ENCODE measurements at places on chromosomes 6 and 20.

GRCh38 chr6:151379933-151380847 is 11.2 kb downstream of the ZBTB2 start:
- no peak for DNase-seq

GRCh38 chr6:123594776-123595175 is 42.0 kb downstream of the TRDN start:
- no peak for DNase-seq

DNA sequence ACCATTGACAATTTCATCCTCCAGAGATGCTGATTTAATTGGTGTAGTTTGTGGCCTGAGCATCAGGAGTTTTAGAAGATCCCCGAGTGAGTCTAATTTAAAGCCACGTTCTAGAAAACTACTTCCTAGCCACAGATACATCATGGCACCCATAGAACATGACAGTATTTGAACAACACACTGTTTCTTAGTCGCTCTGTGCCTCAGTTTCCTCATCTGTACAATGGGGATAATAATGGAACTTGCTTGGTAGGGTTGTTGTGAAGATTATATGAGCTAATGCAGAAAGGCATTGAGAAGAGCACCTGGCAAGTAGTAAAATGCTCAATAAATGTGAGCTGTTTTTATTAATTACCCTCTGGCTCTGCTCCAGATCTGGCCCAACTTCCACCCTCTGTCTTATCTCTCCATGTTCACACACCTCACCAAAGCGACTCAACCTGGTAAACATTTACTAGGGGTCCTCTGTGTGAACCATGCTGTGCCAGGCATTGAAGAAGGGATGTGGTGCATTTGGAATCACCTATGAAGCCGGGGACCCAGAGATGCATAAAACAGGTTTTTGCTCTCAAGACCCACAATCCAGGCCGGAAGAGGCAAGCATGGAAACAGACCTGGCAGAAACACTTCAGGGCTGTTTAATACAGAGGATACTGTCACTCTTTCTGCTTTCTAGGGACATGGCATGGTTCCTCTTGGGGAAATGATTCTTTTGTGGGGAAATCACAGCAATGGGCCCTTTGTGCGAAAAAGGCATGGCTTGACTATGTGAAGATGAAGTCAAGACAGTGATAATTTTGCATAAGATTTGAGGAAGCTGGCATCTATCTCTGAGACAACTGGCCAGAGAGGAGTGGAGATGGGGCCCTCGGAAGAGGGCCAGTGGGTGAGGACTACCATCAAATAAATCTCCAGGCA is 16.2 kb upstream of the MRPS18A start:
- DNase-seq, result no peak

GRCh38 chr6:37433657-37434271 is 743 bp downstream of the CMTR1 start:
- peak; percentile 9 for DNase-seq

DNA sequence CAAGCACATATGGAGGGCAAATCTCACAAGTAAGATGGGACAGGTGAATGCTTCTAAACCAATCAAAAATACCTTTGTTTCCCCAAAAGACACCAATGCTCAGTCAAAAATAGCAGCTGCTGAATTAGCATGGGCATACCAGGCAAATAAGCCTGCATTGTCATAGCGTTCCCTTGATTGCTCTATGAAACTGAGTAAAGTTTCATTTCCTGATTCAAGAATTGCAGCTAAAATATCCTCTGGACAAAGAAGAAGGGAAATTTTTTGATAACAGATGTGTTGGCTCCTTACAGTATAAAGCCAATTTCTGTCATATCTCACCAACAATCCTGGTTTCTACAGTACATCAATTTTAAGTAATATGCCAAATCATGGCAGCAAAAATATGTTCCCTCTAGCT is 3.3 kb upstream of the TMEM14A start:
- no peak for DNase-seq

- DNase-seq, result no peak
Measured at GRCh38 chr6:170244721-170245474, 46.0 kb downstream of the DLL1 start.

DNA sequence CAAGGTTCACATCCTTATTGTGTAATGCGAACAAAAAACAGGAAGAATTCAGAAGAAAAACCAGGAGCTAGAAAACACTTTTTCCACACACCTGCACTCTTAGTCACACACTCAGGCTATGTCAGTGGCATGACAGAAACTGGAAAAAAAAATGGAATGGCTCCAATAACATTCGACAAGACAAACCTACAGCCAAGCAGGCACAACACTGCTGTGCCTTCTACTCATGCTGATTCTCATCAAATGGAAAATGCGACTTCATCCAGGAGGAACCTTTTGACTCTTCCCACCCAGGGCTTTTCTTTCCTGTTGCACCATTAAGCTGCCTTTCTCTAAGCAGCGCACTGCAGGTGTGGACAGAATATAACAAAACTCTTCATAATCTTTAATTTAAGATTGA is 163.2 kb upstream of the BTBD3 start:
- DNase-seq, result no peak

GRCh38 chr6:45854149-45854742 is 161.4 kb downstream of the CLIC5 start:
- no peak for DNase-seq

DNA sequence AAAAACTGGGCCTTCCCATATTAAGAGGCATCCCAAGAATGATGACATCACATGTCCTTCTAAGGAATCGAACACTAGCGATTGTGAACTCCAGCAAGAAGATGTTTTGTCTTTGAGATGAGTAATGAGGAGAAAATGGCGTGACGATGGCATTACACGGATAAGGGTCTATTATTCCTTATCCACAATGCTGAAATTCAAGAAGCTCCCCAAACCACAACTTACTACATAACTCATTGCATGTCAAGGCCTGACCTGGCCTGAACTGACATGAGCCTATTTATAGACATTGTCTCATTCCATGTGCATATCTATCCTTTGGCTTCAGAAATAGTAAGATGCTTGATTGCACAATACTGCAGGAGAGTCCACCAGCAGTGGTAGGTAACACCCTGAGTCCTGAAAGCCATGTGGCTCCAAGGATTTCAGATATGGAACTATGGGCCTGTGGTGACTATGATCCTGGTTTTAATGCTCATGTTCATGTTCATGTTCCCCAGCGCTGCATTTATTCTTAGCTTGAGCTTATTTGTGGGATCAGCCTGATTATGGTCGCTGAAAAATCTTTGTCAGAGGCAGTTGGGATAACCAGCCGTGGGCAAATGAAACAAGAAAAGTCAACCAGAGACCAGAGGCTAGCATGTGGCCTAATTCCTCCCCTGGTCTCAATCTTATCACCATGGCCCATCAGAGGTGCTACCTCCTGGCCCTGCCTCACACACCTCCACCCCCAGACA is 183.2 kb upstream of the JARID2 start:
- DNase-seq, result no peak

DNA sequence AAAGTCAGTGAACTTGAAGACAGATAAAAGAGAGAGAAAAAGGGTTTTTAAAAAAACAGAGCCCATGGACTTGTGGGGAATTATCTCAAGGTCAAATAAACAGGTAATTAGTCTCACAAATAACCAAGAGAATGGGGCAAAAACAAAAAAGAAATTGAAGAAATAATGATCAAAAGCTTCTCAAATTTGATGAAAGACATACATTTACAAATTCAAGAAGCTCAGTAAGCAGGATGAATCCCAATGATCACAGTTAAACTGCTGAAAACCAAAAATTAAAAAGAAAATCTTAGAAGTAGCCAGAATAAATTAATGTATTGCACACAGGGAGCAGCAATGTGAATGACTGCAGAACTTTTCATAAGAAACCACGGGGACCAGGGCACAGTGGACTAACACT is 112.5 kb upstream of the EMILIN3 start:
- no peak for DNase-seq

DNA sequence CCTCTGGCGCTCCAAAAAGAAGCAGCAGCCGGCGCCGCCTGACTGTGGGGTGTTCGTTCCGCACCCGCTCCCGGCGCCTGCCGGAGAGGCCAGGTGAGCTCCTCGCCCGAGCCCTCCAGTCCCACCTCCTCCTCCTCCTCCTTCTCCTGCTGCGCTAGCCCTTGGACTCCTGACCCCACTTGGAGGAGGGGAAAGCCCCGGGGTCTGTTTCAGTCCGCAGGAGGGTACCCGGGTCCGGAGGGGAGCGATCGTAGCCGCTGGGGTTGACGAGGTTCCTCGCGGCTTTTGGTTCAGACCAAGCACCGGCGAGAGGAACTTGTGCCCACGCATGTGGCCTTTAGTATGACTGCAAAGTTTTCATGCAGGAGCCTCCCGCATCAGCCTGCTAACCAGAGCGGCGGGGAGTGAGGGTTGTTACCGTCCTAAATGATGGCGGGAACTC is 493 bp downstream of the CRYBG1 start:
- no peak for DNase-seq

DNA sequence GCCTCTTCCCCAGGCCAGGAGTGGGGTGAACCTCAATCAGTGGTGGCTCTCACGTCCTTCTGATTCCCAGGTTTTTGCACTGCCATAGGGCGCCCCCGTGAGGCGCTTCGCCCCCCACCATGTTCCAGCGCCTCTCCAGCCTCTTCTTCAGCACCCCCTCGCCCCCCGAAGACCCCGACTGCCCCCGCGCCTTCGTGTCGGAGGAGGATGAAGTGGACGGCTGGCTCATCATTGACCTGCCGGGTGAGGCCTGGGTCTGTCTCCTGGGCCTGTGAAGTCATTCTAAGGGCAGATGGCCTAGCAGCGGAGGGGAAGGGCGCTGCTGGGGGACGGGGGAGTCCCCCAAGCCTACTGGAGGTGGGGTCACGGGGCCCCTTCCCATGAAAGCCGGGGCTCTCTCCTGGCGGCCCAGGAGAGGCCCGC is 4.5 kb downstream of the TP53INP2 start:
- DNase-seq, result no peak

- DNase-seq, result no peak
Measured at GRCh38 chr6:137202078-137202477, 17.1 kb downstream of the IFNGR1 start.

- DNase-seq, result no peak
Measured at GRCh38 chr6:135320721-135321621, 139.9 kb downstream of the MYB start.

DNA sequence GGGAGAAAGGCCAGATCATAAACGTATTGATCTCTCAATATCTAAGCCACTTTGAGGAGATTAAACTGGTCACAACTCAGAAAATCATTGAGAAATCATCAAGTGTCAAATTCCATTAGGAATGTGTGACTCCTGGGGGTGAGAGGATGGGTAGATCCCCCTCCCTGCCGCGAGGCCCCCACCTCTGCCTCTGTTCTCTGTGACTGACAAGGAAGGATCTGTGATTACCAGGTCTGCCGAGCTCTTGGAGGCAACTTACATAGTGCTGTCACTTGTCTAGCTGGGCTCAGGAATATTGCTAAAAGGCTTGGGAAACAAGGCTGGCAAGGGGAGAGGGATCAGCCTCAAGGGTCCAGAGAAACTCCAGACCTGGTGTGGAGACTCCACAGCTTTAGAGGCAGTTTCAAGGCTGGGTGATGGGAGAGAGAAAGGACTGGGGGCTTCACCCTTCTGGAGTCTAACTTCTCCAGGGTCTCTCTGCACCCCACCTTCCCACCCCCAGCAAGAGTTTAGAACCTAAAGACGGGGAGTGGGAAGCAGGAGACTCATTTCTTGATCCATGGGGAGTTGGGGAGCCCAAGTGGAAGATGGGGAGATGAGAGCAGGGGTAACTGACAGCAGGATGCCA is 11.6 kb upstream of the ARMC12 start:
- DNase-seq, result no peak

GRCh38 chr20:13681248-13682125 is 42.8 kb upstream of the TASP1 start:
- DNase-seq, result no peak

- DNase-seq, result peak; percentile 22
Measured at GRCh38 chr20:52191916-52192718, 538 bp upstream of the ZFP64 start.

- DNase-seq, result no peak
Measured at GRCh38 chr6:68754681-68755213, 119.7 kb downstream of the ADGRB3 start.

- no peak for DNase-seq
Measured at GRCh38 chr20:42041000-42041565, 422.9 kb upstream of the CHD6 start.

DNA sequence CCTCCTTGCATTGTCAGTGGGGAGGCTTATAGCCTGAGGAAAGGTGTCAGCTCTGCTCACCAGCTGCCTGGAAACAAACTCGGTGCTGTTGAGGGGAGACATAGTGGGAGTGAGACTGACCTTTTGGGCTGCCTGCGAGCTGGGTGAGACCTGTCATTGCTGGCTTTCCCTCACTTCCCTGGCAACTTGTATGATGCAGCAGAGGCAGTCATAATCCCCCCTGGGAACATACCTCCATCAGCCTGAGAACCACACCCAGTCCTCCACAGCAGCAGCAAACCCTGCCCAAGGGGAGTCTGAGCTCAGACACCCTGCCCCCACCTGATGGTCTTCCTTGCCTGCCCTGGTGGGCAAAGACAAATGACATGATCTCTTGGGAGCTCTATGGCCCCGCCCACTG is 521.2 kb upstream of the IMPG1 start:
- DNase-seq, result no peak

GRCh38 chr6:68834551-68834950 is 199.5 kb downstream of the ADGRB3 start:
- DNase-seq, result no peak

GRCh38 chr6:90190752-90191395 is 105.8 kb downstream of the BACH2 start:
- DNase-seq, result no peak

GRCh38 chr6:151422981-151423380 is 28.9 kb downstream of the RMND1 start:
- DNase-seq, result no peak

DNA sequence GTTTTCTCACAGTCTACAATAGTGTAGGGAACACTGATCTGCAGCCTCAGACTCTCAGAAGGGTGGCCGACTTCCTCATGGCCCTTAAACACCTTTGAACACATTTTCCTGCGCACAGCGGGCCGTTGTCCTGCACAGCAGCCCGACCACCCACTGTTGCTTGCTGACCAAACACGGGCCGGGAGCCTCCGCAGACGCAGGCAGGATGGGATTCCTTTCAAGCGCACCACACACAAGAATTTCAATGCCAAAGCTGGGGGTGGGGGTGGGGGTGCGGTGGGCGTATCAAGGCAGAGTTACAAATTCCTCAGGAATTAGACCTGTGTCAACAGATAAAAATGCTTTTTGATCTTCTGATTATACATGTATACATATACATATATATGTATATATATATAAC is 74.5 kb downstream of the HUS1B start:
- DNase-seq, result no peak

DNA sequence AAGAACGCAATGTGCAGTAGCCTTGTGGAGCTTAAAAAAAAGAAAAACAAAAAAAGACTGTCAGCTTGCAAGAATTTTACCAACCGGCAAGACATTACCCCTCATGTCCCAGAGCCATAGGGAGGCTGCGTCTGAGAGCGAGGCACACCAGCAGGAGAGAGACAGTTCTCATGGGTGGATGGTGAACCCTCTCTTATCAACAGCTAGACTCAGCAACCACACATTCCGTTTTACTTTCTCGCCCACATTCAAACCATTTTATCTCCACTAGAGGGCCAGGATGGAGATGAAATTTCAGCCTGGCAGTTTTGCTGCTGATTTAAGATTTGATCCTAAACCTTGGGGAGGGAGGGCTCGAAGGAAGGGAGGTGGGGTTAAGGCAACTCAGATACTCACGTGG is 247.0 kb downstream of the ATXN1 start:
- no peak for DNase-seq

Measured in activated CD8-positive, alpha-beta memory T cell treated with anti-CD3 and anti-CD28 coated beads for 4 hours (primary cell).